ENCODE measurements at places on chromosomes 2 and 18.

GRCh38 chr2:26312471-26312870 is 33.5 kb upstream of the SELENOI start:
- DNase-seq, result no peak

GRCh38 chr2:40105593-40105992 is 326.5 kb upstream of the THUMPD2 start:
- DNase-seq, result no peak

- no peak for DNase-seq
These were observed 815.5 kb downstream of the EPHA4 start for GRCh38 chr2:220756653-220757052.

- peak; percentile 33 for DNase-seq
These were observed 127.8 kb downstream of the NXPH2 start for GRCh38 chr2:138652378-138652777.

DNA sequence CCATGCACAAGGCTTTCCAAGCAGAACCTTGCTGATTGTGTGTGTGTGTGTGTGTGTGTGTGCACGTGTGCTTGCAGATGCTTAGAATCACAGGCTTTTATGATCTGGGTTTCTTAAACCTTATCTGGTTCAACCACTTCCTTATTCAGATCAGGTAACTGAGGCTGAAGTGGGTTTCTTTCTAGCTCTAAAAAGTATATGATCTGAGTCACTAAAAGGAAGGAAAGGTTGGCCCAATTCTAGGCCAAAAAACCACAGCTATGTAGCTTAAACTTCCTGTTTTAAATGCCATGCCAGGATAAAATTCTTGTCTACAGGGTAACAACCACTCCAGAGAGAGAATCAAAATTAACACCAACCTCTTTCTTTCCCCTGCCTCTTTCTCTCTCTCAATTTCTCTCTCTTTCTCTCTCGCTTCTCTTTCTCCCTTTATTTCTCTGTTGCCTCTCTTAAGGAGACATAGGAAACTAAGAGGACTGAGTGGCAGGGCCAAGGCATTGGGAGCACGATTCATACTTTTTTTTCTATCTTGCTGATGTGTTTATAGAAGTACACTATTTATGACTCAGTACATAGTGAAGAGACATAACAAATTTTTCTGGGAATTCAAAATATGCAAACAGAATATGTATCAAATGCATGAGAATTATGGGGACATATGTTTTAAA is 140.3 kb downstream of the TRIB2 start:
- peak; percentile 87 for DNase-seq

DNA sequence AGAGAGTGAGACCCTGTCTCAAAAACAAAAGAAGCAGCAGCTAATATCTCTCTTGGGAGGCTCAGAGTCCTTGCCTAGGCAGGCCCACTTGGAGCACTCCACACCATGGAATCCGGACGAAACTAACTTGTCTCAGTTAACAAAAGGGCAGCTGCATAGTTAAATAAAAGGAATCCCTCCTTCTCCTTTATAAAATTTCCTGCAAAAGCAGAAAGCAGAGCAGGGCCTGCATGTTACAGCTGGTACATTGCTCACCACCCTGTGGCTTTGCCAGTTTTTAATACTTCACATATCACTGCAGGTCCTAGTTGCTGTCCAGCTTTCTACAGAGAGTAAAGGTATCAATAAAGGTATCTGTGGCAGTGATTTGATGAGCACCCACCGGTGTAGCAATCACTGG is 93.6 kb downstream of the ASAP2 start:
- DNase-seq, result no peak

DNA sequence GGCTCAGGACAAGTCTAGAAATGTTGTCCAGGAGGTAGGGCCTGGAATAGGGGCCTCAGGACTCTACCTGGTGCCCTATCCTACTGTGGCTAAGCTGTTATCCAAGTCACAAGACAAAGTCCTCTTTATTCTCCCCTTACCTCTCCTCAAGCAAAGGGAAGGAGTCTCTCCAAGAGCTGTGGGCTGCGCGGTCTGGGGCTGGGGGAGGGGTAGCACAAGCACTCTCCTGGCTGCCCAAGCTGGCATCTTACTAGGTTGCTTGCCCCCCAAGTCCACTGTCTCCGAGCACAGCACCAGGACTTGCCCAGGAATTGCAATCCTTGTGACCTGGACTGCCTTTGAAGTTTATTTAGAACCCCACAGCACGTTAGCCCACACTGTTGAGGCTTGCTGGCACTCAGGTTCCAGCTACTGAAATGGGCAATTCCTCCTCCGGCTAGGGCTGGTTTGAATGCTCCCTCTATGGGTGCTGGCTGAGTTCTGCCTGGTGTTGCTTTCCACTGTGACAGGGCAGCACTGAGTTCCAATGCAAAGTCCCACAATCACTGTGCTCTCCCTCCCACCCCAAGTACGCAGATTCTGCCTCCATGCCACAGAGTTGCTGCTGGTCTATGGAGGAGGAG is 18.5 kb downstream of the DHRS9 start:
- no peak for DNase-seq

DNA sequence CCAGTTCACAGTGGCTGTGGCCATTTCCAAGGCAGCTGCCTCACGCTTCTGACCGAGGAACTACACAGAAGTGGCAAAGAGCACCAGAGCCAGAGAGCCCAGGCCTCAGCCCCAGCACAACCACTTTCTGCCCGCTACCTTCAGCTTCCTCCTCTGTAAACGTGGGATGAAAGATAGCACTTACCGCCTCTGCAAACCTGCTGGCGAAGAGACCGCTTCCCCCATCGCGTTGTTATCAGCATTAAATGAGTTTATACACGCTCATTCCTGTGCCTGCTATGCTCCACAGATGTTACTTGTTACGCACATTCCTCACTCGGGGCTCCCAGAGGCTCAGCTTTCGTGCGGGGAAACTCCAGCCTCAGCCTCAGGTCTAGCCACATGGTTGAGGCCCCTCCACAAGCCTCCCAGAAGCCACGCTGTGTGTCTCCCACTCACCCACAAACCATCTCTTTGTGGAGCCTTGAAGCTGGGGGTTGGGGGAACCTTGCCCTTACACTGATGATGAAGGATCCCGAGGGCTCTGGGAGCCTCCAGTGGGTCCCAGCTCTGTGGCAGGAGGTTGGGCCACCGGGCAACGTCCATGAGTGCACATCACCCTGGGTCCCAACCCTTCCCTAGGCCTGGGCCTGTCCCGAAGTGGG is 63.3 kb upstream of the SMAD7 start:
- DNase-seq, result no peak

- DNase-seq, result no peak
These were observed 55.0 kb downstream of the CHST9 start for GRCh38 chr18:27130065-27130630.

DNA sequence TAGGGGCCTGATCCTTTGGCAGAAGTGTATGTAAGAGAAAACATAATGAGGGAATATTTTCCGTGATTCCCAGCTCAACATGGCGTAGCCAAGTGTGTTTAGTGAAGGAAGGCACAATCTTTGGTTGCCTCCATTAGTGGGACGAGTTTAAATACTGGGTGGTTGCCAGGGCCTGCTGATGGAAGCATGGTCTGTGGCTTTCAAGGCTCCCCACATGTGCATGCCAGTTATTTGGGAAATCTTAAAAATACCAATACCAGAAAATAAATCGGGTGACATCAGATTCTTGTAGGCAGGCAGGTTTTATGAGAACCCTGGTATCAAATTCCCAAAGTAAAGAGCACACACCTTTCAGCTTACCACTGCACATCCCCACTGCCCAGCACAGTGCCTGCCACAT is 7.1 kb downstream of the MYL12A start:
- no peak for DNase-seq

GRCh38 chr2:141468761-141469160 is 662.1 kb downstream of the LRP1B start:
- no peak for DNase-seq

DNA sequence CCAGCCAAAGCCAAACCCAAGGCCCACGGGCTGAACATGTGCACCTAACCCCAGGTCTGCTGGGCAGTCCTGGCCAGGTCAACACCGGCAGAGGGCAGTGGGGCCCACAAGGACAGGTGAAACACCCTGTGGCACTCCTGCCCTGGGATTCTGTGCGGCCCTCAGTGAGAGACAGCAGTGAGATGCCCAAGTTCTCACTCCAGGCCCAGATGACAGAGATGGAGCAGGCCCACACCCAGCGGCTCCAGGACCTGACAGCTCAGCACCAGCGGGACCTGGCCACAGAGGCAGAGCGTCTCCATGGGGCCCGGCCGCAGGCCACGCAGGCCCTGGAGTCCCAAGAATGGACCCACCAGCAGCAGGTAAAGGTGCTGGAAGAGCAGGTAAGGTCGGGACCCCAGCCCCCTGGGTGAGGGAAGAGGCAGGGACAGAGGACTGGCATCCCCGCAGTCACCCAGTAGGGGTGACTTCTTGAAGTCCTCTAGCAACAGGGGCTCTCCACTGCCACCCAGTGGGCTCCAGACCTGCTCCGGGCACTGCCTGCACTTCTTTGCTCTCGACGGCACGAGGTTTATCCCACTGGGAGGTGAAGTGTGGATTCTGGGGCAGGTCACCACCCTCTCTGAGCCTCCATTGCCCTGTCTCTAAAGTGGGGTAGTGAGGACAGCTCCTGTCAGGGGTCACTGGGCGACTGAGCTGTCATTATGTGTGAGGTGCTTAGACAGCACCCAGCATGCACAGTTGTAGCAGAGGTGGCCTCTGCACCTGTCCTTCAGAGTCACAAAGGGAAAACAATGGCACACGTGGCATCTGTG is 8.8 kb upstream of the SNED1 start:
- peak; percentile 50 for DNase-seq

DNA sequence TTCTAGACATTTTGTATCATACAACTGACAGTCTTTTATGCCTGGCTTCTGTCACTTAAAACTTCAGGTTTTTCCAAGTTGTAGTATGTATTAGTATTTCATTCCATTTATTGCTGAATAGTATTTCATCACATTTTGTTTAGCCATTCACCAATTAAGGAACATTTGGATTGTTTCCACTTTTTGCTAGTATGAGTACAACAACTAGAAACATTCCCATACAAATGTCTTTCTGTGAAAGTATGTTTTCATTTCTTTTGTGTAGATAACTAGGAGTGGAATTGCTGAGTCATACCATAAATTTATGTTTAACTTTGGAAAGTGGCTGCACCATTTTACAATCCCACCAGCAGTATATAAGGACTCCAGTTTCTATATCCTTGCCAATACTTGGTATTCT is 135.9 kb downstream of the ATAD2B start:
- DNase-seq, result peak; percentile 83

DNA sequence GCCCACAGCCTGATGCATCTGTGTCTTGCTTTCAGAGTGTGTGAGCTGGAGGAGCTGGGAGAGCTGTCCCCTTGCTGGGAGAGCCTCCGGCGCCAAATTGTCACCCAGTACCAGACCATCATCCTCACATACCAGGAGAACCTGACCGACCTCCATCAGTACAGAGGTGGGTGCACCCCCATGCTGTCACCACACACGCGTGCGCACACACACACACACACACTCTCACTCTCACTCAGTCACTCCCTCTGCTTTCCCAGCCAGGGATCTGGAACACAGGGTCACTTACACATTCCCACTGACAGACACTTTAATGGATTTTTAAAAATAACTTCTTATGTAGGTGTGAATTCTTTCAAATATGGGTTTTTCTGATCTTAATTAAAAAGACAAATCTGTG is 64.5 kb downstream of the COA5 start:
- no peak for DNase-seq

- no peak for DNase-seq
These were observed 41.4 kb upstream of the EML4 start for GRCh38 chr2:42127425-42128424.

GRCh38 chr2:191171708-191172355 is 21.0 kb upstream of the STAT4 start:
- peak; percentile 91 for DNase-seq

DNA sequence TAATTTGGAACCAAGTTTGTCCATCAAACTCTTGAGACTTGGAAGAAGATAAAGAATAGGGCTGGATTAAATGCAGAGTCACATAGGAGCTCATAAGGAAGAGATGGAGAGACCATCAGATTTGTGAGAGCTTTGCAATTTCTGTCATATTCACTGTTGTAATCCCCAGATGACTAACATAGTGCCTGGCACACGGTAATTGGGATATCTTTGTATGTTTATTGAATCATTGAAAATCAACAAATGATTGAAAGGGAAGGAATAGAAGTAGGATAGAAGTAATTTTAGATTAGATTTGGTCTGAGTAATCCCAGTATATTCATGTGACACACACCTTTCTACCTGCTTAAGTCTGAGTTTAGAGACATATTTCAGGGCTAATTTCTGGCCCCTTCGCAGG is 75.4 kb downstream of the LCLAT1 start:
- no peak for DNase-seq

GRCh38 chr2:165790466-165790865 is 3.6 kb downstream of the GALNT3 start:
- peak; percentile 14 for DNase-seq

GRCh38 chr18:44737623-44738022 is 56.9 kb downstream of the SETBP1 start:
- no peak for DNase-seq

GRCh38 chr2:7384773-7385349 is 467.6 kb downstream of the RNF144A start:
- no peak for DNase-seq

- DNase-seq, result no peak
These were observed 25.7 kb upstream of the B3GNT7 start for GRCh38 chr2:231369580-231370428.

DNA sequence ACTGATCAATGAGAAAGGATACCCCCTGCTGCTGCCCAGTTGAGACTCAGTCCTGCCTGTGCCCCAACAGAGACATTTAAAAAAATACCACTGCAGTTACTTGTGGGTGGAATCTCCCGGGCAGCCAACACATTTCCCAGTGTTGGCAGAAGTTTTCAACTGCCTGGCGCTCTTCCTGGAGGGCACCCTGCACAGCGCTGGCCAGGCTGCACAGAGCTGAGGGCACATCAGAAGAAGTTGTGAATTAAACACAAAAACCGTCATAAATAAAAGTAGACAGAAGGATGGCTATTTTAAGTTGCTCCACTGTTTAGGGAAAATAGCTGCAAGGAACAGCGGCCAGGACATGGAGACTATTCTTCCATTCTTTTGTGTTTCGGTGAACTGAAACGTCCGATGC is 110.2 kb upstream of the THOC1 start:
- DNase-seq, result no peak

DNA sequence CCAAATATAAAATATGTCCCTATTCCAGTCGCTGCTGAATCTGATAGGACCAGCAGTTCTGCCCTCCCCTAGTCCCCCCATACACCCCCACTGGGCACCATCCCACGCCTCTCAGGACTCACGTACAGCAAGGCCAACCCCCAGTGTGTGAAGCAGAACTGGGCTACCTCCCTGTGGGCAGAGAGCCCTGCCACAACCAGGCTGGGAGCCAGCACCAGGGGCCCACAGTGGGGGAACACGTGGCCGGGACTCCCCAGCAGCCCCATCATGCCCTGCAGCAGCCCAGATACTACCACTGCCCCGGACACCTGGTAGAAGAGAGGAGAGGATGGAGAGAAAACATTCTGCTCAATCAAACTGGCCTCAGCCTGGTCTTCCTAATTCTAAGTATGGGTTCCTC is 1.3 kb downstream of the SLC23A3 start:
- DNase-seq, result no peak

DNA sequence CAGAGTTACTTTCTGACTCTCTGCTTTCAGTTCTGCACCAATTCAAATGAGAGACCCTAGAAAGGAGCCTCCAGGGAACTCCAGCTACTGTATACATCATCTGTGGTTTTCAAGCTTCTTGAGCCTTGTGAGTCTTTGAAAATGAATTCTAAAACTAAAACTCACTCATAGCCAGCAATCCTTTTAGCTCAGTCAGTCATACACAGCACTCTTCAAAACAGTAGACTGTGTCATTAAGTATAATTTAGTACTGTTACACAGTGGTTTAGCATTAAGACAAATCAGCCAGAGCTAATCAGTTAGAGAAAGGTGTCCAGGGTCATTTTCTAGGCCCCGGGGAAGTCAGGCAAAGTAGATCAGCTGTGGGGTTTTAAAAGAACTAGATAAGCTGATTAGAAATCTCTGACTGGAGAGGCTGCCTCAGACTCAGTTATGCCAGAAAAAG is 322.1 kb upstream of the THUMPD2 start:
- DNase-seq, result peak; percentile 86

All from iris pigment epithelial cell (primary cell).